ENCODE measurements at places on chromosomes 6 and 20. TPM values are rescaled to one million over a fixed set of nuclear protein-coding genes. Genes with fewer than 3 reads are reported as not detected.

The KCNS1 gene
- under 0.01 TPM for total RNA-seq

The TCP11 gene
- total RNA-seq = not detected

DNA sequence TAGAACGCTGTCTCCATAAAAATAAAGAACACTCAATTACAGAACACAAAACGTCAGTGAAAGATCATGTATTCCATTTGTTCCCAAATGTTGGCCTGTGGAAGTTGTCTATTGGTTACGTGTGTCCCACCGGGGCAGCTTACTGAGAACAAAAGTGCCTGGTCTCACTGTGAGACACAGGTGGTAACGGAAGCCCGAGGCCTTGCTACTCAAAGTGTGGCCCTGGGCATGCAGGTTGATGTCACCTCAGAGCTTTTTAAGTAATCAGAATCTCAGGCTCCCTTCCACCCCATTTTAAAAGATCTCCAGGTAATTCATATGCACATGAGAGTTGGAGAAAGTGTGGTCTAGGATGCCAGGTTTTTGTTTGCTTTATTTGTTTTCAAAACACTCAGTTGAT is 422.5 kb upstream of the OPRM1 start:
- no peak for DNase-seq

The CHMP4B gene
- 30.3 TPM for total RNA-seq

The PKIB gene
- total RNA-seq = not detected

The DIDO1 gene
- 17.2 TPM for total RNA-seq

The MRPS18A gene
- total RNA-seq = 40.8 TPM

The ELOVL2 gene
- not detected for total RNA-seq

- DNase-seq = peak; percentile 51
Observed at GRCh38 chr6:89985751-89986493, 91.7 kb downstream of the GJA10 start.

DNA sequence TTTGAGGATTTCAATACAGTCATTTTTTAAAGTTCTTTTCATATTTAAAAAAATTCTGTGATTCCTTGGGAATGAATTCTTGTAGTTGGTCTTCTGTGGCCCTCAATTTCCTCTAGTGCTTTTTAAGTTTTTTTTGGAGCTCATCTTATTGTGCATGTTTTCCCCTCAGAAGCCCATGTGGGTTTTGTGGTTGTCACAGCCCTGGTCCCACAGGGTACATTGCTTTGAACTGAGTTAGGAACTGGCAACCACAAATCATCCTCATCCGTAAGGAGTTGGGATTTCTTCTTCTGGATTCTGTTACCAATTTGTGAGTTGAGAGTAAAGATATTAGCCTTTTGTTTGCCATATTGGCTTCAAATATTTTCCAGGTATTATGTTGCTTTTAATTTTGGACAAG is 89.9 kb downstream of the AKAP7 start:
- DNase-seq = no peak

GRCh38 chr20:62142252-62143080 is 728 bp downstream of the PSMA7 start:
- peak; percentile 34 for DNase-seq

- DNase-seq = peak; percentile 22
Observed at GRCh38 chr6:89597988-89598387, 40.6 kb downstream of the LYRM2 start.

The PEX7 gene
- 5.0 TPM for total RNA-seq

GRCh38 chr6:21064756-21065340 is 528.7 kb upstream of the SOX4 start:
- DNase-seq = peak; percentile 35

DNA sequence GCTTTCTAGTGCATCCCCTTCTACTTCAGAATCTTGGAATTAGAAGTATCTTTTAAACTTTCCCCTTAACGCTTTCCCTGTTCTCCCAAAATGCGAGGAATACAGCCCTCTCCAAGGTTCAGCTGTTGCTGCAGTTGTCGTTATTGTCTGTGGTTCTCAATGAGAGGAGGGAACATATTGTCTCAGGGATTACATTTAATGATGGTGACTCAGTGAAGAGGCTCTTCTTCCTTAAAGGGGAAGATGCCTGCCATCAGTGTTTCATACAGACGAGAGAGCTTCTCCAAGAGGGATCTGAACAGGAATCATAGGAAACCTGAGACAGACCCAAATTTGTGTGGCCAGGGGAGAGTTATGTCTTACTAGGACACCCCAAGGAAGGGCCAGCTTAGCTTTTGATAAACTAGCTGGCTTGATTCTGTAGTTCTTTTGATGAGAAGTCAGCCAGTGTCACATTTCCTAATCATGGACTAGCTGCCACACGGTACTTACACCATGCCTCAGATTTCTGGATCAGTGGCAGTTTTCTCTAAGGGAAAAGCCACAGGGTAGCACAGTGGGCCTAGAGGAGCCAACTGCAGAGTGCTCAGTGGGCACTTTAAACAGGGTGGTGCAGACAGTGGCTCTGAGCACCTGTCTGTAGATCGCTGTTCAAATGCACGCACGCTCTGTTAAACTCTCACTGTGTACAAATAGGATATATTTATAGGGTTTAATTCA is 59.7 kb upstream of the TMEM181 start:
- peak; percentile 17 for DNase-seq

The EFHC1 gene
- total RNA-seq = 4.0 TPM

The SLC22A3 gene
- not detected for total RNA-seq

GRCh38 chr20:1291191-1291741 is 25.2 kb downstream of the SNPH start:
- no peak for DNase-seq

DNA sequence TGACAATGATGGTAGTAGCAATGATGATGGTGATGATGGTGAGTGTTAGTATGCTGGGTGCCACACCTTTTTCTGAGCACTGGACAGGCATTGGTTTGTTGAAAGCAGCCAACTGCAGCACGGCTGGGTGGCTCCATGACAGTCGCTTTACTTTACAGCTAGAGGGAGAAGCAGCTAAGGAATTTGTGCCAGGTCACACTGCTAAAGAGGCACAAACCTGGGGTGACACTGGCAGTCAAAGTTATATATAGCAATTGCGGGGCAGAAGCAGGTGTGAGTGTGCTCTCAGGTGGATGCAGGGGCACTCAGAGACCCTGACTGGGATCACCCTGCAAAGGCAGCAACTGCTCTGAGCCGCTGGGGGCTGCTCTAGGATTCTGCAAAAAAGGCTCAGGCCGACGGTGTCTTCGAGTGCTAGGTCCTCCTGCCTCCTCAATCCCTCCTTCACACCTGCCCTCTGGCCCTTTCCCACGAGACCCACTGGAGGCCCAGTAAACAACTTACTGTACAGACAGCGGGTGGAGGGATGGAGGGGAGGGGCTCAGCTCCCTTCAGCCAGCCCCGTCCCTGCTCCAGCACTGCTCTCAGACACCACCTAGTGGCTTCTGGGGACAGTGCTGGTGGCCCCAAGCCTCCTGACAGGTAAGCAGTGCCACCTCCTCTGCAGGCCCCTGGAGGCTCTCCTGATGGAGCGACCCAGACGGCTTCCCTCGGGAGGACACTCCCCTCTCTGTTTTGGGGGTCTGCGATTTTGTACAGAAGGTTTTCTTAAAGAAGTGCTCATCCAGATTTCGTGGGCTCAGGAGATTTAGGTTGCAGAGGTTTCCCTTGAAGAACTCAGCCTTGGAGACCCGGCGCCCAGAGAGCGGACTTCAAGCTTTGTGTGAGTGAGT is 4.4 kb upstream of the RPS21 start:
- peak; percentile 89 for DNase-seq

DNA sequence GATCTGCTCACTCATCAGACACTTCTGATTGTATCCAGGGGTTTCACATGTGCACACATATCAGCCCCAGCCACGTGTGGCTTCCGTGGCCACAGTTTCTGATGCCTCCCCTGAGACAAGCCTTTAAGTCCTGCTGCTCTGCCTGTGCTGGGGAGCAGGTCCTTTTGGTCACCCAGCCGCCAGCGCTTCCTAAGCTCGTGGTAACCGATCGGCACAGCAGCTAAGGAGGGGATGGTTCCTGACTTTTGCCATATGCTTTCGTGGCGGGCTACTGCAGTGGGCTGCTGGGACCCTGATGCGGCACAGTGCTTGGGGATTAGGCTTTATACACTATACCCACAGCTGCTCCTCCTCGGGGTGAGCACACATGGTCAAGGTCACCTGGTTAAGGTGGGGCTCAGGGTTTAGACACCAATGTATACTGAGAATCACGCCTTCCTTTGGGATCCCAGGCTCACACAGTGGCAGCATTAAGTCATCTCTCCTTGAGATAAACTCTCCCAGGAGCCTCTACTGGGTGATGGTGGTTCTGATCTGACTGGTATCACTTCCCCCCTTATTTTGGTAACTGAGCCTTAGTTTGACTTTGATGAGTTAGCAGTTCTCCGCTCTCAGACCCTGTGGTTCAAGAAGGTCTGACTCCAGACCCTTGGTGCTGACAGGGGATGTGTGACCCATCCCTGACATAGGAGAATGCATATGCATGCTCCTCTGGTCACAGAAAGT is 85.9 kb upstream of the KCNG1 start:
- DNase-seq = no peak

The VWA7 gene
- total RNA-seq = 0.40 TPM

GRCh38 chr20:15653396-15654207 is 919.6 kb downstream of the KIF16B start:
- DNase-seq = no peak

GRCh38 chr6:30829639-30830255 is 54.6 kb upstream of the DDR1 start:
- DNase-seq = no peak

The PLAGL1 gene
- total RNA-seq = 5.7 TPM

The MYMX gene
- not detected for total RNA-seq

- DNase-seq = peak; percentile 54
Observed at GRCh38 chr20:23658336-23658735, 20.6 kb upstream of the CST3 start.

The NEDD9 gene
- 177 TPM for total RNA-seq

The ECT2L gene
- not detected for total RNA-seq

GRCh38 chr6:11206576-11206975 is 25.9 kb downstream of the NEDD9 start:
- no peak for DNase-seq

DNA sequence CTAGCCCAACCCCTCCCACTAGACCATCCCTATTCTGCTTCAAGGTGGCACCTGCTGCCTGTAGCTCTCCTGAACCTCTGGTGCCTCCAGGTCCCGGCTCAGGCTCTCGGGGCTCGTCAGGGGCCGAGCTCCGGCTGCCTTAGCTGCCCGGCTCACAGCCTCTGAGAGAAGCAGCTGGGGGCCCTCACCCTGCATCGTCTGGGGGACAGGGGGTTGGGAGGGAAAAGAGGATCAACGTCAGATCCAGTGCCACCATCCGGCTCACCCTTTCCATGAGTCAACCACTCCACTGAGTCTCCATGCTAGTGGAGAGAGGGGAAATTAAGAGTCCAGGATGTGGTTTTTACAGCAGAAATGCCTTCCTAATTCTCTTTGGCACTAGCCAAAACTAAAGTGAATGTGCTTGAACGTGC is 13.0 kb downstream of the BAG6 start:
- DNase-seq = peak; percentile 83

- DNase-seq = no peak
Observed at GRCh38 chr6:167013067-167013466, 13.9 kb downstream of the CEP43 start.

The C20orf141 gene
- not detected for total RNA-seq

The KIAA0408 gene
- total RNA-seq = not detected

The HAO1 gene
- not detected for total RNA-seq

GRCh38 chr6:160030103-160030502 is 61.2 kb downstream of the IGF2R start:
- DNase-seq = peak; percentile 65

DNA sequence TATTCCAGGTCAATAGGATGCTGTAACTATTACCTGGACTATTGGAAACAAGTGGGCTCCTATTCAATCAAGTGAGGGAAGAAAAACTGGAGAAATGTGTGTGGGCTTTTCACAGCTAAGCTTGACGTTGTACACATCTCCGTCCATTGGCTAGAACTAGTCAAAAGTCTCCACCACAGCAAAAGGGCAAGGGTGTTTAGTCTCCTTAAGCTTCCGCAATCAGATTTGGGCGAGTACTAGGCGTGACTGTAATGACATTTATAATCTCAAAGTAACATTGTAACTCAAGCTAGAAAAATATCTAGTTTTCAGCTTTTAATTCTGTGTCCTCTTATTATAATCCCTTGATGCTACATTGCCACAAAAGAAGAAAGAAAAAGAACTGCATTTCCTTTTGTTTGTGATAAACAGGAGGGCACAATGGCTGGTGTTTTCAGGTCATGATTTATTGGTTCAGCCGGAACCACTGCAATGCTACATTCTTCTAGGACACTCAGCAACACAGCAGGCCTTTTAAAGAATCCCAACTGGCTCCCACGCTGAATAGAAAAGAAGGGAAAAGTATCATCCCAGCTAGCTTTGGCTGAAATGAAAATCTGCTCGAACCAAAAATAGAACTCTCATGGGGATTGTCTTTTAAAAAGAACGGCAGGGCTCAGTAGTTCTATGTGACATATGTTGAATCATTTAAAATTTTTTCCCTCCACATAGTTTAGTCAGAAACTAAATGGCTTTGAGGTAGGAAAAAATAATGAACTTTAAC is 387.7 kb downstream of the BTBD3 start:
- no peak for DNase-seq

DNA sequence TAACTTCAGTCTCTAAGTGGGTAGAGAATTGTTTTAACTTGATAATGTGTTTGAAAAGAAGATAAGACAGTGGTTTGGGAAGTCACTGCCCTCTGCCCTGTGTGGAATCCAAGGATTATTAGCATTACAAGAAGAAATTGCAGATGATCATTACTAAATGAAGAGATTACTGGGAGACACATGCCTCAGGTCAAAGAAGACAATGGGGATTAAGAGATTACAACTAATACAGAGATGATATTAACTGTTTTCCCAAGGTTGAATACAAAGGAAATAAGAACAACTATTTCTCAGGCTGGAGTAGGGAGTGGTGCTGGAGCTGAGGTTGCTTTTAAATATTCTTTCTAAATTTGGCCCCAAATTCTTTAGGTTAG is 166.0 kb downstream of the TRMT11 start:
- DNase-seq = no peak

DNA sequence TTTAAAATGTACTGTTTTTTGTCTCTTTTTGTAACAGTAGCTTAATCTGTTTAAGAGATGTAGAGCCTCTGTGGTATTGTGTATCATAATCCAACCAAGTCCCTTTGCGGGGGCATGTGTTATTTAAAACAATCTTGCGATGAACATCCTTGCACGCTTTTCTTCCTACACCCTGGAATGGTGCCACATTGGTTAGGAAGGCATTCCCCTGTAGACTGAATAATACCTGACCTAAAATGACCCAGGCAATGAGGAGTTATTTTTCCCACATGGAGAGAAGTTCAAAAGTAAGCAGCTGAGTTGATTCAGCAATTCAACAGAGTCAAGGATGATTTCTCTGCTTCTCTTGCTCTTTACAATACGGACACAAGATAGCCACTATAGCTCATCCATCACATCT is 142.0 kb upstream of the PMEPA1 start:
- DNase-seq = no peak

- no peak for DNase-seq
Observed at GRCh38 chr6:154169193-154169847, 130.3 kb downstream of the OPRM1 start.

- no peak for DNase-seq
Observed at GRCh38 chr6:20751293-20751935, 217.2 kb downstream of the CDKAL1 start.

DNA sequence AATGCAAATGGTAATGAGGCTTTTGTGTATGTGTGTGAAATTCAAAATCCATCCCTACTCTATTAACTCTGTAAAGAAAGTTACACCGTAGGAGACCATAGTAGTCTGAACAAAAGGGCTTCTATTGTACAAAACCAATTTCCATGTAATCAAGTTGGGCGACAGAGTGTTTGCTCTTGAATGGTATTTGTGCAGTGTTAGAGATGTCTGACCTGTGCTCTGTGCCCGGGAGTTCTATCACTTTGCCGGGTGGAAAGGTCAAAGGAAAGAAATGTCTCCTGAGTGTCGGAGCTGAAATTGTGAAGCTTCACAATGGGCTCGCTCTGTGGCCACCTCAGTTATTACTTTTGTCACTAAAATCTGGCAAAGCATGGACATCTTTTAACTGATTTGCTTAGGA is 312.0 kb downstream of the SAMD5 start:
- DNase-seq = no peak

All from lung microvascular endothelial cell (primary cell).